ENCODE measurements at places on chromosomes 11 and 22. TPM values are rescaled to one million over a fixed set of nuclear protein-coding genes. Genes with fewer than 3 reads are reported as not detected.

Gene LRRC55
- total RNA-seq, result not detected

Gene CABP4
- total RNA-seq, result not detected

Gene NPTXR
- total RNA-seq, result under 0.01 TPM

Gene CD6
- not detected for total RNA-seq

Gene JHY
- 2.9 TPM for total RNA-seq

Gene WT1
- not detected for total RNA-seq

Gene TPBGL
- total RNA-seq, result not detected

Gene NADSYN1
- 91.3 TPM for total RNA-seq

Gene GAB2
- total RNA-seq, result 6.6 TPM

All from bronchial epithelial cell (primary cell).